CD4-positive, alpha-beta T cell (primary cell): ENCODE measurements at places on chromosomes 6 and 20.

DNA sequence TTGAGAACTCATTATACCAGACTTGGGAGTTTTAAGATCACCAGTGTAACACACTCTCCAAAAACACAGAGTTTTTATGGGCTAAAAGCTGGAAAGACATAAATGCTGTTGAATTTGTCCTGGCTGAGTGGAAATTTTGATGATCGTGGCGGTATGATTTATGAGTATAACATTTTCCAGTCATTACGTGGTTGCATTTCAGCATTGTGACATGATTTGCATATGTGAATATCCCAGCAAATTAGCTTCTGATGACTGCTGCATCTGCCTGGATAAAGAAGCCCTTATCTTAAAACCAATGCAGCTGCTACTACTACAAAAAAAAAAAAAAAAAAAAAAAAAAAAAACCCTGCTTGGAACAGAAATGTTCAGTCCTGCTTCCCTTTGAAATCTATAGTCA lies 850.9 kb downstream of the TFAP2A start:
- DNase-seq: no peak

- no peak for DNase-seq
These were observed 6.0 kb upstream of the TRIM26 start for GRCh38 chr6:30219244-30219643.

DNA sequence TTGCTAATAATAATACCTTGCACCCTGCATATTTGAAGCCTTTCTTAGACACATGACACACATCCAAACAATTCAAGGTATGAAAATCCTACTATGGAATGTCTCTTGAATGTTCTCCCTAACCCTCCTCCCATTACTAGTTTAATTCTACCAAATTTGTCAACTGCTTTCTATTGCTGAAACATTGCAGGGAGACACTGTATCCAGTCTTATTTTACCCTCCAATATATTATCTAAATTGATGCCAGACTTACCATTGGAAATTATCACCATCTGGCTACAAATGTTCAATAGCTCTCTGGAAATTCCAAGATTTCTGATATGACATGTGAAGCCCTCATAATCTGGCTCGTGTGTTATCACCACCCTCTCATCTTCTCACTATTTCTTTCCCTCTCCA lies 1027.3 kb upstream of the CITED2 start:
- DNase-seq: no peak

DNA sequence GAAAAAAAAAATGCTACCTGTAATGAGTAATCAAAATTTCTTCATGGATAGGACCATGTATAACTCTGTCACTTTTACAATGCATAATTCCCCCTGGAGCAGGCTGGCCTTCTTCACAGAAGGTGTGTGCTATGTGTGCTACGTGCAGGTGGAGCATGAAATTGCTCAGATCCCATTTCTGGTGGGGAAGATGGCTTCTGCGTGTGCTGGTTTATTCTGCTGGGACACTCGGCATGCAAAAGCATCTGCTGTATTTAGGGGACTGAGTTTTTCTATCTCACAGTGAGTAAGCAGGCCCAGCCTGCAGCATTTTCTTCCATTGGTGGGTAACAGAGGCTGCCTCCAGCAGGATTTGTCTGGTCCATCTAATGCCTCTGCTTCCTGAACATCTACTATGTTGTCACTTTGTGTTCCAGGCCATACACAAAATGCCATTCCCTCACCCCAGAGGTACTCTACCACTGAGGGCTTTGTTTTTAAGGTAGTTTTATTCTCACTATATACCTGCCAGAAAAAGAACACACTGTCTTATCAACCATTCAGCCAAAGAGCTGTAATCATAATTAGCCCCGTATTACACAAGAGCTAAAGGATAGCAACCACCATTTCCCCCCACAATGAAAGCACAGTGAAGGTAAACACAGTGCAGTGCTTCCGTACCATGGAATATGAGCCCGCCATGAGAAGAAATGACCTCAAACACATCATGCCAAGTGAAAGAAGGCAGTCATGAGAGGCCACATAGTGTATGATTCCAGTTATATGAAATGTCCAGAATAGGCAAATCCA lies 62.4 kb downstream of the SYNDIG1 start:
- no peak for DNase-seq

- DNase-seq: no peak
These were observed 147.9 kb upstream of the SHLD1 start for GRCh38 chr20:5602346-5602745.

DNA sequence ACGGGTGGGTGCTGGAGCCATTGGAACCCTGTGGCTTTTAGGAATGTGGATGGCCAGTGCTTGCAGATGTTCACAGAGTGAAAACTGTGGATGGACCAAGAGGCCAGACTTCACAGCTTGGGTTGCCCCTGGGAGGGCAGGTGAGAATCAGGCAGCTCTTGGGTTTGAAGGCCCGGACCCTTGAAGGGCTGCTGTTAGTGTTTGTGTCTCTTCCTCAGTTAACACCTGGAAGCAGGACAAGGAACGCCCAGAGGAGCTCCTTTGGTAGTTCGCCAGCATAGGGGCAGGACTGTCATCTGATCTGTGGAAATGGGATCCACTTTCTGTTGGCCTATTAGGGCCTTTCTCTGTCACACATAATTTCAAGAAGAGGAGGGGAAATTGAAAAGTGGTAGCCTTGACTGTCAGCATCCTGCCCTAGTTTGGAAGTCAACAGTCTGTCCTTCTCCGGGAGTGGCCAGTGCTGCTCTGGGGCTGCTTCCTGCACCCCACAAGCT lies 43.6 kb downstream of the RIOK1 start:
- DNase-seq: no peak

- no peak for DNase-seq
These were observed 50.7 kb upstream of the COL10A1 start for GRCh38 chr6:116176596-116176995.
